ENCODE measurements at places on chromosomes 2 and 18. TPM values are rescaled to one million over a fixed set of nuclear protein-coding genes. Genes with fewer than 3 reads are reported as not detected.

The SLC16A14 gene
- 0.54 TPM for total RNA-seq

The CTLA4 gene
- 1.4 TPM for total RNA-seq

The FAM124B gene
- 1.1 TPM for total RNA-seq

The LYPD6 gene
- 0.27 TPM for total RNA-seq

The RDH14 gene
- total RNA-seq: 40.8 TPM

The CNDP2 gene
- total RNA-seq: 106 TPM

The NOL4 gene
- not detected for total RNA-seq

The VSNL1 gene
- not detected for total RNA-seq

The UGT1A4 gene
- total RNA-seq: not detected

The NPHP1 gene
- 9.2 TPM for total RNA-seq

The CTNNA2 gene
- total RNA-seq: not detected
